ENCODE measurements at places on chromosomes 6 and 20.

- DNase-seq, result no peak
Observed at GRCh38 chr20:61546641-61547040, 294.6 kb downstream of the CDH4 start.

- no peak for DNase-seq
Observed at GRCh38 chr6:167734662-167735083, 92.0 kb upstream of the AFDN start.

DNA sequence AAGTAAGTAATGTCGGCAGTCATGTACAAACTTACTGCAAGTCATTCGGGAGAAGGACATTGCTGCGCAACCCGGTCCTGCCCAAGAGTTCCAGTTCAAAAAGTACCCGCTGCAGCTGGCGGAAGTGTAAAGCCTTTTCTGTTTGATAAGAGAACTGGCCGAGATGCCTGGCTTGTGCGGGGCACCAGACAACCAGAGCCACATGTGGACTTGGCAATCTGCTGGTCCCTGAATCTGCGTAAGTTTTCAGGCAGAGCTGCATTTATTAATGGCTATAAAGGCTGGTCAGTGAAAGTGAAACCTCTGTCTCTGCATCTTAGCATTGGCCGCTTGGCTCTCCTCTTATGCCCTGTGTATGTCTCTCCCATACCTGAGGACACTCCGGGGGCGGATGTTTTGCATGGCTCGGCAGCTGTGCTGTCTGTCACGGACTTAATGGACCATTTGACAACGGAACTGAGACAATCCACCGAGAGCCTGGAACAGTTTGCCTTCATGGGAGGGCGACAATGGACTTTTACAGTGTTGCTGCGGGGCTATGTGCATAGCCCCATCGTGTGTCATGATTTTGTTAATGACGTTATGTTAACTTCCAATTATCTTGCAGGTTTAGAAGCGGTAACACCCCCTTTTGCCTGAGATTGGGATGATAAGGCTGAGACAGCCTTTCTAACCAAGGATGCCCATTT lies 19.8 kb upstream of the RGS17 start:
- no peak for DNase-seq

DNA sequence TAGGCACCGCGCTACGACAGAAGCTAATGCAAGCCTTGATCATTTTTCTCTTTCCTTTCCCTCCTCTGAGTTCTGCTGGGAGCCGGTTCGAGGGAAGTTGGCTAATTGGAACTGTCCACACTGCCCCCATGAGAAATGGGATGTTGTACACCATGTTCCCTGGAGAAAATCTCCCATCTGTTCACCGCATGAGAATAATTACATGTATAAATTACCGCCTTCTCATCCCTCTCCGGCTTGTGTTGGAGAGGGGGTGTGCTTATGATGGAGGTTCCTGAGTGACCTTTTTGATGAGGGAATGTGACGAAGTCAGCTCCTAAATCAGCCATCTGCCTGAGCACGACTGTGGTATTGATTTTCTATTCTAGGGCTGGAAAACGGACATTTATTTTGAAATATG lies 320.2 kb upstream of the SULF2 start:
- DNase-seq, result no peak

DNA sequence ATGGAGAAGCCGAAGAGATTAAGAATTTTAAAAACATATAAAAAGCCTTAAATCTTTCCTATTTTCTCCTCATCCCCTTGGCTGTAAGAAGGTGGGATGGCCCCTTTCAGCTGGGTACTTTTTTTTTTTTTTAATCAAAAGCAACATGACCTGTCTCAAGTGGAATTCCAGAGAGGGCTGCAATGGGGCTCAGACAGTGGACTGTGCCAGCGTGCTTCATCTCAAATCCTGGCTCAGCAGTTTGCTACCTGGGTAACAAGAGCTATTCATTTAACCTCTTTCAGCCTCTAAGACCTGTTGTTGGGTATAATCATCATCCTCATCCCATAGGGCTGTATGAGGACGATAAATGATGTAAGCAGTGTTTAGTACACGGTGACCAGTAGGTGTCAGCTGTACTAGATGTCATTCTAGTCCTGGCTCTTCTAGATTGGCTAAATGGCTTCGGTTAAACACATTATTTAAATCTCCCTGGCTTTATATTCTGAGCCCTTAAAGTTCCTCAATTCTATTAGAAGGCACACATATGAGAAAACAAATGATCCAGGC lies 6.9 kb upstream of the PPP1R3G start:
- no peak for DNase-seq

DNA sequence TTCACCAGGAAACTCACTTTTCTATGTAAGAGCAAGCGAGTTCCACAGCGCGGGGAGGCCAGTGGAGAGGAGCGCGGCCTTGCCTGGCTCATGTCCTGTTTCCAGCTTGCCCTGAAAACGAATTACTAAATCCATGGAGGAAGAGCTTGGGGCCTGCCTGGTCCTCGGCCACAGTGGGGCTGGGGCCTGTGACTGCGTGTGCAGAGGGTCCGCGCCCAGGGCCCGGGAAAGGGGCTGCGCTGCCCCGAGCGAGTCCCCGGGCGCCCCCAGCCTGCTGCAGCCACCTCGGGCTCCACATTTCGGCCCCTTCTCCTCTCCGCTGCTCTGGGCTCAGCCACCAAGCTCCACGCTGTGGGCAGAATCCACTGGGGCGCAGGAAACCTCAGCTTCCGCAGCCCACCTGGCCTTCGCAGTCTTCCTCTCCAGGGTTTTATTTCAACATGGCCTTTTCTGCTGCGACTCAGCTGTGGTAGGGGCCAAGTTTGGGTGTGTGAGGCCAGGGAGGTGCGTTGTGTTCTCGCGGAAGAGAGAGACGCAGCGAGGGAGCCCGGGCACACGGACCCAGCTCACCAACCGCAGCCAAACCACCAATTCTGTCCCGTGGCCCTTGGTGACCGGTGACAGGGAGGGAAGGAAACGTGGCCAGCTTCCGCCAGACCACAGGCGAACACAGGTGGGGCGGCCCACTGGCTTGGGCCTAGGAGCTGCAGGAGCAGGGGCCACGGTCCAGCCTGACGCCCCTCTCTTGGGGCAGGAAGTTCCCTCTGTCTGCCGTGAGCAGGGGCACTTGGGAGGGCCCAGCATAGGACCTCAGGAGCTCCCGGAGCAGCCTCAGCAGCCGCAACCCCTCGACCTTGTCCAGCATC lies 211.4 kb downstream of the ERMARD start:
- DNase-seq, result no peak

DNA sequence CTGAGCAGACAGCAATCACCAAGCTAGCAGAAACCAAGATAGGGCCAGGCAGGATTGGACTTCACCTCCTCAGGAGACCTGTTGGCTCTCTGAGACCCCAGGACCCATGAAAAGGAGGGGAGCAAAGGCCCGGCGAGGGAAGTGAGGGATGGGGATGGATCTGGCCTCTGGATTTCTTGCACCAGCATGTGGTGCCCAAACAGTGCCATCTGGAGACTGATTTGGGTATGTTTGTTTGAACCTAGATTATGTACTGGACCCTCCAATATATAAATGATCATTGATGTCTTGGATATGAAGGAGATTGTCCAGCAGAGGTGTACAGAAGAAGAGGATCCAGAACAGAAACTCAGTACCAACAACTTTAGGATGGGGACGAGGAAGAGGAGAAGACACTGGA lies 83.4 kb upstream of the LY86 start:
- no peak for DNase-seq

DNA sequence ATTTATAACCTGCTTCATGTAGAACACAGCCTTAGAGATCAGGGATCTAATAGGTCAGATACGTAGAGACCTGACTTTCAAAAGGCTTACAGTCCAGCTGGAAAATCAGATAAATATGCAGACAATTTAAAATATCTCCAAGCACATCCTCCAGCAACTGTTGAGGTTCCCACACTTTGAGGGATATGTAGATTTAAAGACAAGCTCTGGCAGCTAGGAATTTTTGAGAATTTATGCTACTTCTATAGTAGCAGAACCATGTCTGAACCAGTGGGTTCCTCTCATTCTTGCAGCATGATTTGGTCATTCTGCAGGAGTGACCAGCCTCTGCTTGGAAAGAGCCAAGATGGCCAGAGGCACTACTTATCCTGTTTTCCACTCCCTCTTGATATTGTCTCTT lies 60.5 kb downstream of the CYB5R4 start:
- no peak for DNase-seq

GRCh38 chr6:126422912-126423311 lies 83.0 kb downstream of the CENPW start:
- no peak for DNase-seq

- DNase-seq, result no peak
Observed at GRCh38 chr20:1322511-1323245, 6.3 kb downstream of the SDCBP2 start.

- peak; percentile 39 for DNase-seq
Observed at GRCh38 chr6:29965873-29966601, 23.7 kb downstream of the HLA-A start.

- DNase-seq, result peak; percentile 20
Observed at GRCh38 chr20:3995067-3995748, 20.1 kb downstream of the RNF24 start.

GRCh38 chr6:165243801-165244200 lies 65.6 kb downstream of the C6orf118 start:
- no peak for DNase-seq

GRCh38 chr6:56890683-56891429 lies 64.1 kb upstream of the BEND6 start:
- no peak for DNase-seq

DNA sequence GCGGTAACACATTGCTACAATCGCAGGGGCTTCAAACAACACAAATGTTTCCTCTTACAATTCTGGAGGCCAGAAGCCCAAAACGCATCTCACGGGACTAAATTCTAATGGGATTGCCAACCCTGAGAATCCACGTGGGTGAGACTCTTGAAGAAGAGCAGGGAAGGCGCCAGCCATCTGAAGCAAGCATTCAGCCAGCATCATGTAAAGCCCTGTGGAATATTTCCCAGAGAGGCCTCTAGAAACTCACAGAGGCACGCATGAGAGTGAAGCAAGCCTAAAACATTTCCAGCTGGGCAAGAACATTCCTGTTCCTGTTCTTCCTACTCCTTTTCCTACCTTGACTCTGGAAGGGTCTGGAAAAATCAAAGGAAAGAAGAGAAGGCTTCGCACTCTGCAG lies 19.6 kb upstream of the FNDC1 start:
- no peak for DNase-seq

- peak; percentile 14 for DNase-seq
Observed at GRCh38 chr20:32278199-32278643, 770 bp downstream of the KIF3B start.

DNA sequence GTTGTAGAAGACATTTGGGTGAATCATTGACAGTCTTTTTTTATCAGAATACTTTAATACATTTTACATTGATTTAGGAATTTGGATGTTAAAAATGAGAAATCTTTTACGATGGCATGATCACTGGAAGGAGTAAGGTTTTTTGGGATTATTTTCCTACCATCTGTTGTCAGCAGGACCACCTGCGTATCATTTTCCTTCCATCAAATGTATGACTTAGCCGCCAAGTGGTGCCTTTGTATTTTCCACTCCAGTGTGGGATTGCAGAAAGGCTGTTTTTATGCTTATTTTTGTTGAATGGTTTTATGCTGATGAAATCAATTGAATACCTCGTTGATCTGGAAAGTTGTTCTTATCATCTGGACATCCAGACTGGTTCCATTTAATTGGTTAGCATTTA lies 35.8 kb downstream of the AKAP12 start:
- no peak for DNase-seq

DNA sequence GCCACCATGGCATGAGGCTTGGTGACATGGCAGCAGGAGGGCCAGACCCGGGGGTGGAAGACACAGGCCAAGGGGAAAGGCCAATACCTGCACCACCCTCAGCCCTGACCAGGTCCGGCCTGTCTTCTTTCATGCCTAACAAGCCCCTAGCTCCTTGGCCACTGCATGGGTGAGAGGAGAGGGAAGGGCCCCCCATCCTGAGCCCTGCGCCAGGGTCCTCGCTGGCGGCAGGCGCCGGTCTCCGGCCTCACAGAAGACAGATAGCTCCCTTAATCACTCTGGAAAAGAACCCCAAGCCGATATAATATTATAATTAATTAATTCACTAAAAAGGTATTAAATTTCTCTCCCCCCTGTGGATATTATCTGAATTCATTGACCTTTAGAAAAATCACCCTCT lies 41.4 kb downstream of the MDFI start:
- no peak for DNase-seq

DNA sequence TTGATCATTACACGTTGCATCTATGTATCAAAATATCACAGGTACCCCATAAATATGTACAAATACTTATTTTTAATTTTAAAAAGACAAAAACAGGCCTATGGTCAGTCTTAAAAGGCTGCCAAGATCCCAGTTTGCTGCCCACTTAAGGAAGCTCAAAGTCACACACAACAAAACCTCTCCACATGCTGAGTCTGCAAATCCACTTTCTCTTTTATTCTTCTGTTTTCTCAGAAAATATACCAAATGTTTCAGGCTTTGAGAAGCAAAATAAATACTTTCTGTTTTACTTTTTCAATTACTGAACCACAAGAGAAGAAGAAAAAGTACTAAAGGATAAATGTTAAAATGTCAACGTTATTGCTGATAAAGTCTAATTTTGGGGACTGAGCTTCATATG lies 107.8 kb upstream of the MANEA start:
- no peak for DNase-seq

DNA sequence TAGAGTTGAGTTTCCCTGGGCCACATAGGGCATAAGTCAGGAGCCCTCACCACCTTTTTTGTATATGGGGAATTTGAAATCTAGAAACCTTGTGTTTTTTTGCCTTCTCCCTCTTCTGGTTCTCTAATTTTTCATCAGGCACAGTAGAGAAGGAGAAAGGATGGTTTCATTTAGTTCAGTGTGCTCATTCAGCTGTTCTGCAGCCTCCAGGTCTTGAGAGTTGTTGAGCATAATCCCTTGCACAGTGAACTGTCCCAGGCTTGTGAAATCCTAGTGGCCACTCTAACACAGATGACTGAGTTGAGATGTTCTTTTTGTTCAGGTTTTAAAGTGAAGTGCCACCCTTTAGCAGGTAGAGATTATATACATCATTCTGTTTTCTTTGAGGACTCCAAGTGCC lies 183.5 kb downstream of the CDKAL1 start:
- no peak for DNase-seq

- DNase-seq, result no peak
Observed at GRCh38 chr6:104218116-104218515, 641.6 kb downstream of the HACE1 start.

Data from activated CD4-positive, alpha-beta T cell treated with anti-CD3 and anti-CD28 coated beads for 4 hours (primary cell).